ENCODE measurements at places on chromosomes 13 and 19. TPM values are rescaled to one million over a fixed set of nuclear protein-coding genes. Genes with fewer than 3 reads are reported as not detected.
A peak's percentile ranks its signal among the peaks of the same experiment; 100 is the strongest.

Gene IGSF23
- not detected for polyA plus RNA-seq

Gene EMP3
- 177 TPM for polyA plus RNA-seq

Gene GNG14
- not detected for polyA plus RNA-seq

Gene TMIGD2
- polyA plus RNA-seq: not detected

Gene PSG3
- not detected for polyA plus RNA-seq

Gene ZNF541
- not detected for polyA plus RNA-seq

GRCh38 chr13:52851137-52851962 lies 2.9 kb upstream of the PCDH8 start:
- H3K27ac ChIP-seq: no peak overlapping the region
- DNase-seq: no peak
- peaks cover 7% of the 10 kb centered on the region for H3K4me1 ChIP-seq
- H3K36me3 ChIP-seq: no peaks in the 10 kb centered on the region
- H3K4me3 ChIP-seq: peak overlapping the region; percentile 74
- H3K27me3 ChIP-seq: peaks cover 77% of the 10 kb centered on the region

- H3K36me3 ChIP-seq: peaks cover 32% of the 10 kb centered on the region
- no peak overlapping the region for H3K4me3 ChIP-seq
- H3K27me3 ChIP-seq: no peaks in the 10 kb centered on the region
- no peak overlapping the region for H3K27ac ChIP-seq
Measured at GRCh38 chr19:4937060-4937459, 27.8 kb downstream of the UHRF1 start.

DNA sequence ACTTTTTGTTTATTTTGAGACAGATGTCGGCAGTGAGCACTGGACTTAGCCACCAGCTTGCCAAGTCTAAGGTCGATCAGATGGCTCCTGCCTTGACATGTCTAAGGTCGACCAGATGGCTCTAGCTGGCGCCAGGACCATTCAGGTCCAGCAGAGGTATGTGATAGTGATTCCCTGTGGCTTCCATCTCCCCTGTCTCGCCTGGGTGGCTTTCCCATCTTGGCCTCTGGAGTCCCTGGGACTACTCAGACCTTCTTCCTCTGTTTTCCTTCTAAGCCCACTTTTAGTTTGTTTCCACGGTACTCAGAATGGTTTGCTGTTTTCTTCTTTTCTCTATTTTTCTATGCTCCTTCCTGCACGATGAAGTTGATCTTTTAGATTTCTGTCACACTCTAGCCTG lies 1435.7 kb downstream of the UQCRFS1 start:
- no peaks in the 10 kb centered on the region for H3K27me3 ChIP-seq
- no peak overlapping the region for H3K27ac ChIP-seq
- peaks cover 7% of the 10 kb centered on the region for H3K36me3 ChIP-seq
- no peaks in the 10 kb centered on the region for H3K4me1 ChIP-seq

- H3K4me1 ChIP-seq: no peaks in the 10 kb centered on the region
- H3K4me3 ChIP-seq: no peak overlapping the region
- DNase-seq: no peak
Measured at GRCh38 chr13:21884965-21885567, 214.2 kb downstream of the FGF9 start.

DNA sequence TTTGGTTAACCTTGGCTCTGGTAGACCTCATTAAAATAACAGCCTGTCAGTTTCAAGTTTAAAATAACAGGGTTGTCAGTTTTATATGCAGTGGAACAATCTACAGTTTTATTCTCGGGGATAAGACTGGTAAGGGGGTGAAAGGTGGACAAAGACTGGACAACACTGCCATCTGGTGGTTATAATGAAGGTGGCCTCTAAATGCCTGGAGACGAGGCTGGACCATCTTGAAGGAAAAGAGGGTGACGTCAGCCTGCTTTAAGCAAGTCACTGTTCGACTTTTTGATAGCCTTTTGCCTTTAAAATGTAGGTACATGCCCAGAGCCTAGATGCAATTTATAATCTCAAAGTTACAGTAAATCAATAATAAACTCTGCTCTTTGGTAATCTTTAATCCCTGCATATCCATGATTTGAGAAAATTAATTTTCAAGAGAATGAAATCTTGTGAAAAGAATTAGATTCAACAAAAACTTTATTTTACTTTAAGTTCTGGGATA lies 117.0 kb downstream of the DCT start:
- H3K4me3 ChIP-seq: no peak overlapping the region
- H3K27ac ChIP-seq: no peak overlapping the region
- H3K36me3 ChIP-seq: no peaks in the 10 kb centered on the region
- H3K27me3 ChIP-seq: no peaks in the 10 kb centered on the region
- no peaks in the 10 kb centered on the region for H3K4me1 ChIP-seq
- peak; percentile 36 for DNase-seq

- no peaks in the 10 kb centered on the region for H3K4me1 ChIP-seq
- H3K36me3 ChIP-seq: no peaks in the 10 kb centered on the region
- no peak overlapping the region for H3K4me3 ChIP-seq
- DNase-seq: no peak
- no peaks in the 10 kb centered on the region for H3K27me3 ChIP-seq
- no peak overlapping the region for H3K27ac ChIP-seq
Measured at GRCh38 chr13:91946498-91947070, 548.2 kb downstream of the GPC5 start.

DNA sequence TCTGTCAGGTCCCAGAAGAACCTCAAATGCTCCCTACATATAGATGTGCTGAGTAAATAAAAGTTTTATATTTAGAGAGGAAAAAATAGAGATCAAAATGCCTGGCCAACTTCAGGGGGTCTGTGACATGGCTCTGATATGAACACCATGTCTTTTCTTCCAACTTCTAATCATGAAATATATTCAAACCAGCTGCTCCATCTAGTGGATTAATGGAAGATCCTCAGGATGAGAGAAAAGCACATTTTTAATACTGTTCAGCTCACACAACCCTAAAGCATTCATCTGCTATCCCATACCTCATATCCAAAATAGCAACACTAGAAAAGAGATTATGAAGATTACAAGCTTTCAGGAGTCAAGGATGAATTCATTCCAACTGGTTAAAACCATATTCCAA lies 56.0 kb upstream of the DOCK9 start:
- peaks cover 17% of the 10 kb centered on the region for H3K4me1 ChIP-seq
- no peaks in the 10 kb centered on the region for H3K27me3 ChIP-seq
- H3K4me3 ChIP-seq: no peak overlapping the region
- no peak overlapping the region for H3K27ac ChIP-seq
- peaks cover 1% of the 10 kb centered on the region for H3K36me3 ChIP-seq

DNA sequence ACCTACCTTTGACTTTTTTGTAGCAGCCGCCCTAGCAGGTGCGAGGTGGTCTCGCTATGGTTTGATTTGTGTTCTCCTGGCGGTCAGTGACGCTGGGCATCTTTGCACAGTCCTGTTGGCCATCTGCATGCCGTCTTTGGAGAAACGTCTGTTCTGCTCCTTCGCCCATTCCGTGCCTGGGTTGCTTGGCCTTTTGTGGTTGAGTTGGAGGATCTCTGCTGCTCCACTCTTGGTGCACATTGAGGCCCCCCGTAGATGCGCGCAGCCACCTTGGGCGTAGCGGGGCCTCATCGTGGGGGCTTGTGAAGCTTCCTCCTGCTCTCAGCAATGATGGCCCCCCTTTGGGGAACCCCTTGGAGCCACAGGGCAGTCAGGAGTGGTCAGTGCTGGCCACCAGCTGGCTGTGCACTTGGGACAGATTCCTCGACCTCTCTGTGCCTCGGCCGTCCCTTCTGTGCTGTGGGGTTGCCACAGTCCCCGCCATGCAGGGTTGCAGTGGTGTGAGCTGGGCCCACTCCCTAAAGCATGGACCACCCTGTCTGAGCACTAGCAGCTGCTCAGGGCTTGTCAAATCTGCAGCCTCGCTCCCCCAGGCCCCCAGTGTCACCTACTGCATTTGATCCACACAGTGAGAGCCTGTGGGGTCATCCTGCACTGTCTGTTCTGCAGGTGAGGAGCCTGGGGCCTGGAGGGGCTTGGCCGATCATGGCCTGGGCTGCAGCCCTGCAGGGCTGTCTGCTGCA lies 170.8 kb downstream of the KDM4B start:
- H3K4me3 ChIP-seq: no peak overlapping the region
- no peaks in the 10 kb centered on the region for H3K4me1 ChIP-seq
- H3K36me3 ChIP-seq: peaks cover 43% of the 10 kb centered on the region
- no peak overlapping the region for H3K27ac ChIP-seq

- H3K4me1 ChIP-seq: no peaks in the 10 kb centered on the region
- DNase-seq: no peak
- H3K36me3 ChIP-seq: no peaks in the 10 kb centered on the region
- no peak overlapping the region for H3K27ac ChIP-seq
- H3K27me3 ChIP-seq: no peaks in the 10 kb centered on the region
- H3K4me3 ChIP-seq: no peak overlapping the region
Measured at GRCh38 chr13:102550507-102550906, 46.3 kb upstream of the TPP2 start.

DNA sequence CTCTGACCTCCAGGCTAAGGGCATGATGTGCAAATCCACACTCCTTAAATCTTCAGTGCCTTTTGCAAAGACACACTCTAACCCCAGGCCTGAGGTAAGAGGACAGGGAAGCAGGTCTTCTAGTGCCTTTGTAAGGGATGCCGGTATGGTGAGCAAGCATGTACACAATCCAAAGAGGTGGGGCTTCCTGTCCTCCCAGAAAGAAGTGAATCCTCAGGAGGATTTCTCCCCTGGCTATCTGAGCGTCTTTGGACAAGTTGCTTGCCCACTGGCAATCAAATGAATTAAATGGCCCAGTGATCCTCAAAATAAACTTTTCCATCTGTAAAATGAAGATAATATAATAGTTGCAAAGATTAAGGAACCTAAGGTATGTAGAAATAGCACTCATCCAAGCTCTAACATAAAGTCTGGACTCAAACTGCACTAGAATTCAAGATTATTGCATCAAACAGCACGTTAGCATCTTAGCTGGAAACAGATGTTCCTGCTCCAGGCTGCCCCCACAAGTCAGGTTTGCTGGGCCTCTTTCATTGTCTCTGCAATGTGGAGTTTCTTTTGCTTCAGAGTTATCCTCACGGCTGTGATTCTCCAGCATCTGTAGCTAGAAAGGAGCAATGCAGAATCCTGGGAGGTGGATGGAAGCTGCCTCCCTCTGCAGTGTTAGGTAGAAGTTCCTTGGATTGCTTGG lies 249.6 kb downstream of the TSHZ3 start:
- H3K4me3 ChIP-seq: no peak overlapping the region
- H3K27ac ChIP-seq: no peak overlapping the region
- no peaks in the 10 kb centered on the region for H3K27me3 ChIP-seq

- peak overlapping the region; percentile 63 for H3K4me3 ChIP-seq
- peak; percentile 75 for DNase-seq
- H3K27me3 ChIP-seq: no peaks in the 10 kb centered on the region
- H3K36me3 ChIP-seq: peaks cover 19% of the 10 kb centered on the region
- peaks cover 16% of the 10 kb centered on the region for H3K4me1 ChIP-seq
Measured at GRCh38 chr19:10120538-10121189, 965 bp upstream of the EIF3G start.

- no peak overlapping the region for H3K27ac ChIP-seq
- no peaks in the 10 kb centered on the region for H3K36me3 ChIP-seq
- H3K4me3 ChIP-seq: no peak overlapping the region
Measured at GRCh38 chr13:105340061-105340606, 1195.3 kb downstream of the EFNB2 start.

DNA sequence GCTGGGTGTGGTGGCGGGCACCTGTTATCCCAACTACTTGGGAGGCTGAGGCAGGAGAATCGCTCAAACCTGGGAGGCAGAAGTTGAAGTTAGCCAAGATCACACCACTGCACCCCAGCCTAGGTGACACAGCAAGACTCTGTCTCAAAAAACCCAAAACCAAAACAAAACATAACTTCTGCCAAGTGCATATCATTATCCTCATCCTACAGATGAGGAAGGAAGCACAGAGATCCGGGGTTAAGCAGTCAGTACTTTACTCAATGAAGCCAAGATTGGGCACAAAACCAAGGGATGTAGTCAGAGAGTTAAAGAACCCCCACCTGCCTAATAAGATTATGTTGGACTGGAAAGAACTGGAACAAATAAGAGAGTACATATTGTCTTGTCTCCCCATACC lies 5.5 kb upstream of the TMTC4 start:
- H3K36me3 ChIP-seq: no peaks in the 10 kb centered on the region
- H3K4me1 ChIP-seq: no peaks in the 10 kb centered on the region
- H3K27me3 ChIP-seq: peaks cover 4% of the 10 kb centered on the region
- DNase-seq: no peak
- no peak overlapping the region for H3K27ac ChIP-seq

GRCh38 chr19:35710784-35711723 lies 6.7 kb downstream of the ZBTB32 start:
- H3K4me1 ChIP-seq: peaks cover 12% of the 10 kb centered on the region
- no peak overlapping the region for H3K4me3 ChIP-seq
- DNase-seq: no peak
- no peaks in the 10 kb centered on the region for H3K27me3 ChIP-seq
- no peak overlapping the region for H3K27ac ChIP-seq

DNA sequence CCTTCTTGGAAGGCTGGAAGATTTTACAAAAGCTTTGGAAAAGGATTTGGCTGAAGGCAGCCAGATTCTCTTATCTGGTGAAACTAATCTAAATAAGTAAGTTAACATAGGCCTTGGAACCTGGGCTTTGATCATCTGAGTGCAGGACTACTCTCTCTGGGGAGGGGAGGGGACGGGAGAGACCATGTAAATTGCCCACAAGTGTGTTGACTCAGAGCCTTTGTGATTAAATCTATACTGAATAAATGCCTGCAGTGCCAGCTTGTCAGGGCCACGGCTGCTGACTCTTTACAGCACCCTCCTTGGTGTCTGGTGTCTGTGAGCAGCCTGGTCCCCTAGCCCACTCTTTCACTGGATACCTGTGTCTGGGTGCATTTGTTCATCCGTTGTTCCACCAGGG lies 251.4 kb downstream of the ITGBL1 start:
- H3K4me3 ChIP-seq: no peak overlapping the region
- DNase-seq: no peak
- H3K4me1 ChIP-seq: no peaks in the 10 kb centered on the region
- H3K27me3 ChIP-seq: no peaks in the 10 kb centered on the region
- no peaks in the 10 kb centered on the region for H3K36me3 ChIP-seq
- no peak overlapping the region for H3K27ac ChIP-seq

GRCh38 chr19:7545300-7545699 lies 9.8 kb downstream of the PNPLA6 start:
- H3K27me3 ChIP-seq: no peaks in the 10 kb centered on the region
- H3K36me3 ChIP-seq: peaks cover 12% of the 10 kb centered on the region
- H3K4me3 ChIP-seq: no peak overlapping the region
- H3K4me1 ChIP-seq: no peaks in the 10 kb centered on the region
- no peak overlapping the region for H3K27ac ChIP-seq
- DNase-seq: no peak

DNA sequence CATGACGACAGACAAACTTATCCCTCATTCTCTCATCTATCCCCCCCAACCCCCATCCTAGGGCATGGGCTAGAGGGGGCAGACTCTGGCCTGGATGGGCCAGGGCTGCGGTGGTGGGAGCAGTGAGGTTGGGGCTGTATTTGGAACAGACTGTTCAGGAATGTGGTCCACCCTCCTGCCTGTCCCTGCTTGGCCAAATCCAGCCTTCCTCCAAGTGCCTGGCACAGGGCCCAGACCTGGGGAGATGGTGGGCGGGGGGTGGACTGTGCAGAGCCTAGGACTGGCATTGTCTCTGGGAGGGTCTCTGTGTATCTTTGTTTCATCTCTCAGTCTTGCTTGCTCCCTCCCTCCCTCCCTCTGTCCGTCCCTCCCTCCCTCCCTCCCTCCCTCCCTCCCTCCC lies 14.2 kb downstream of the EGLN2 start:
- no peak overlapping the region for H3K27ac ChIP-seq
- H3K36me3 ChIP-seq: peaks cover 4% of the 10 kb centered on the region
- no peak for DNase-seq
